ENCODE measurements at places on chromosomes 4 and X.
A peak's percentile ranks its signal among the peaks of the same experiment; 100 is the strongest.

DNA sequence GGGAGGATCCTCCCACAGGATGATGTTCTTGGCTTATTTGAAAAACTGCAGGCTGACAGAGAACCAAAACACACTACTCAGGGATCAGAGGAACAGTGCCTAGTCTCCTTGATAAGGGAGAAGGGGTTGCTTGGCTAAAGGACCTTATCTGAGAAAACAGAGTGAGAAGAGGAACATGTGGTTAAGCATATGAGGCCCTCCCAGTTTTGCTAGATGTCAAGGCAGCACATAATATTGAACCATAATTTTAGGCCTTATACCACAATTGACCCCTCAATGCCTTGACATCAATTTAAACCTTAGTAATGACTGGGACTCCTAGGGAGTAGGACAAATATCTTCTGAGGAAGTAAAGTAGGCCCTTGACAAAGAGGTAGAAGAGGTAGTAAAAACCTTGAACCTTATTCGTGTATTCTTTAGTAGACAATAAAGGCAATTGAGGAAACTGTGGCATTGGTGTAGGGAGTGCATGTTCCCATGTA is 79.3 kb downstream of the TEX13C start:
- DNase-seq, result no peak

DNA sequence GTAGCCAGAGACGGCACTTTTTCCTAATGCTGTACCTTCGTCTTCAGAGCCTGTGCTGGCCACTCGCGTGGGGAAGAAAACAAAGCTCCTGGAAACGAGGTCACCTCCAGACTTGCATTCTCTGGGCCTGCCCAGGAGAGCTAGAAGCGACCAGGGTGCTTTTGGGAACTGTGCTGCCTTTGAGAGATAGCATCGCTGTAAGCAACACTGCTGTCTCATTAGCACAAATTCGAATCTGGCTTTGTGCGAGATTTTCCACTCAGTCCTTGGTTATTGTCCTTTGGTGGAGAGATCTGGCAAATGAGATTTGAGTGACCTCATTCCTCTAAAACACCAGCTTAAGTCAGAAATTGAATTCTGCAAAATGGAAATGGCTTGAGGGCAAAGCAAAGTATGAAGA is 66.1 kb upstream of the TLR3 start:
- no peak for DNase-seq

GRCh38 chr4:156536661-156537060 is 434.9 kb downstream of the PDGFC start:
- no peak for DNase-seq

DNA sequence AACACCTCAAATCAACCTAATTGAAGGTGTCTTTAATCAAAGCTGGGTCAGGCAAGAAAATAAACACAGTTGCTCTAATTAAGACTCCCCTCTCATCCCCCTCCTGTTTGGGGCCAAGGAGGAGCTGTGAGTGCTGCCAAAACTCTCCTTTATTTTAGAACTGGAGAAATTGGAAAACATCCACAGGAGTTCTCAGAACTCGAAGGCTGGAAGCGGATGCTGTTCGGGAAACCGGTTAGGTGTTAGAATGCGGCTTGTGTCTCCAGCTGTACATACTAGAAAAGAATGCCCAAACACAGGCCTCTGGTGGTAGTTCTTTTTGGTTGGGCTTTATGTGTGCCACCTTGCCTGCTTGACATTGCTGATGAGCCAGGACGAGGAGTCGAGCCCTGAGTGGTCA is 118.2 kb downstream of the GPR143 start:
- no peak for DNase-seq

- DNase-seq, result no peak
These were observed 16.1 kb upstream of the ACSL4 start for GRCh38 chrX:109749207-109749606.

DNA sequence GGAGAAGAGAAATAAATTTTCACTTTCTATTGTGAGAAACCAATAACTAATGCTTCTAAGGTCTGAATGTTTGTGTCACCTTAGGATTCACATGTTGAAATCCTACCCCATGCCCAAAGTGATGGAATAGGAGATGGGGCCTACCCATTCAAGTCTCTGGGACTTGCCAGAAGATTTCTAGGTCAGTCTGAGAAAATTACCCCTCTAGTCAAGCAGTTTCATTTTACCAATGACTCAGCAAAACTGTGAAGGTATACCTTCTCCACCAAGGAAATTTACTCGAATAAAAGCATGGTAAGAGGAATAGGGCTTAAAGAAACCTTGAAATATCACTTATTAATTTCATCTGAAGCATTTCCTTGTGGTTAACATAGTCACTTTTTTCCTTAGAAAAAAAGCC is 23.5 kb upstream of the PAPSS1 start:
- no peak for DNase-seq

DNA sequence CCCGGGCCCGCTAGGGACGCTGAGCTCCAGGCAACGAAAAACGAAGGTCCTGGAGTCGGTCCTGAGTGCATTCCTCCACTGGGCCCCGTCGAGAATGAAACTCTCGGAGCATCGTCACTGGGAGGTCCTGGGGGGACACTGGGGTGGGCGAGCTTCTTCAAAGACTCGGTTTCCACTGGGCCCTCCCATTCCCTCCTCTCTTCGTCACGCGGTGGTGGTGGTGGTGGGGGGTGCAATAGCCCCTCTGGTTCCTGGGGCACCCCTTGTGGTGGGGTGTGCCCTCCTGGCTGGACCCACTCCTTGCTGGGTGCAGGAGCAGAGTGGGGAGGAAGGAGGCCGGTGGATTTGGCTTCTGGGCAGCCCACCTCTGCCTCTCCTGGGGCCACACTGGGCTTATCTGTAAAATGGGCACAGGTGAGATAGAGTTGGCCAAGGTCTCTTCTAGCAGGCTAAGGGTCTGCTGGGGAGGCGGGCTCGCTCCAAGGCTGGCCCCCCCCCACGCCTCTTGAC is 12.9 kb downstream of the HMX1 start:
- no peak for DNase-seq

DNA sequence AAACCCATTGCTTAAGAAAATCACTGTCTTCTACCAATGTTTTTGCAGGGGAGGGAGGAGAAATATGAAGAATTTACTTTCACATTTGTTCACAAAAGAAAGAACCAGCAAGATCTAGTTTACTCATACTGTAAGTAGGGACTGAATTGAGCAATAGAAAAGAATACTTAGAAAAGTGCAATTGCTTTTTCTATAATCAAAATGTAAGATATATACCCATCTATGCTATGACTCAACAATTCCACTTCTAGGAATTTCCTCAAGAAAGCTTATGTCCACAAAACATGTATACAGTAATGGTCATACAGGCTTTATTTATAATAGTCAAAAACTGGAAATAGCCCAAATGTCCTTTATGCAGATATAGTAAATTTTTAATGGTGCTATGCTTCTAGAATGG is 196.4 kb downstream of the LRBA start:
- peak; percentile 8 for DNase-seq

- DNase-seq, result no peak
These were observed 136.2 kb downstream of the PALLD start for GRCh38 chr4:168633064-168633463.

DNA sequence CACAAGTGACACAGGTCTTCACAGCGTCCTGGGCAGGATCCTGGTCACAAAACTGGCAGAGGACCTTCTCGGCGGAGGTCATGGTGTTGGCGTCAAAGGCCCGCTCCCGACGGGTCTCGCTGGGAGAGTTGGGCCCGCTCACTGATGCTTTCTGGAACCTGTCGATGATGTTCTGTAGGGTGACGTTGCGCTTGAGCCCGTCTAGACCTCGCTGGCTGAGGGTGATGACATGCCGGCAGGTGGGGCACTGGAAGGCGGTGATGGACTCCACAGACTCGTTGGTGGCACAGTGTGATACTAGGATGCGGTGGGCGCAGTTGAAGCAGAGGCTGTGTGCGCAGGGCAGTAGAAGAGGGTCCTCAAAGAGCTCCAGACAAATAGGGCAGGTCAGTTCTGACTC is 53.2 kb downstream of the MID1 start:
- no peak for DNase-seq

DNA sequence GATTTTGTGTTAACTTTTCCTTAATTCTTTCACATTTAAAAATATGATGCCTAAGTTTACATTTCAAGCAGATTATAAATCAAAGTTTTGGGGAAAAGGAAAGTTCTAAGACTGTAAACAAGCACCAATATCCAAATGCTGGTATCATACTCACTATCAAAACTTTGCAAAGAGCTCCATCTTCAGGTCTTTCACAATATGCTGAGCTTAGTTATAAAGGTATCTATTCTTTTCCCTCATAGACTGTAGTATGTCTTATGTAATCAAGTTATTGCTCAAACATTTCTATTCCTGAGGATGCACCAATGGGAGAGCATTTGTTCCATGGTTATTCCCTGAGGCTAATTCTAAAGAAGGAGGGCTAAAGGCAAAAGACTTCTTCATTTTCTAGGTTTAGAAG is 207.9 kb upstream of the FAM241A start:
- DNase-seq, result peak; percentile 22

DNA sequence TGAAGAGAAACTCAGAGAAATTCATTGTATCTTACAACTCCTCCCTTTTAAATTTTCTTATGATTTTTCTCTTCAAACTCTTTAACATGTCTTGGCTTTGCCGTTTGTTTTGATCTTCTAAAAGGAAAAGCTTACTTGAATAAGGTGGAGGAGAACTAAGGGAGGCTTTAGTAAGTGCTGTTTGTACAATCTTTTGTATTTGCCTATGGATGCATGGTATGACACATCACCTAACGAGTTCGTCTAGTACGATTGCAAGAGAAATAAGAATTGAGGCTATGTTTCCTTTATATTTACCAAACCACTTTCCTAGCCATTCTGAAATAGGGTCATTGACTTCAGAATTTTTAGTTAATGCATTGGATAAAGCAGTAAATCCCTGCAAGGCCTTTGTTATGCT is 8.4 kb upstream of the BST1 start:
- no peak for DNase-seq

DNA sequence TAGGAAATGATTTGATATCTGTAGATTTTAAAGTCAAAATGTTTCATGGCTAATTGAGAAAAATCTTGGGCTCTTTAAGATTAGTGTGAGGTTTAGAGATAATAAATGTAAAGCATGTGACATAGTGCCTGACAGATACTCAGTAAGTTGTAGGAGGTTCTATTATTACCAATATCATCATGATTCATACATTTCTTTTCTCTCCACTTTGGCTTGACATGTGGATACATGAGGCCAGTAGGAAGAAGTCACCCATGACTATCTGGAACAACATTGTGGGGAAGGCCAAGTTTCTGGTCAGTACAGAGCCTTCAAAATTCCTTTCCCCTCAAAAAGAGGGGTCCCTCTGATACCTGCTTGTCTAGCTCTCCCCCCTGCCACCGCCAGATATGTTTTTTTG is 91.2 kb upstream of the SORBS2 start:
- DNase-seq, result no peak

Data from MV-4-11 (cell line).